ENCODE measurements at places on chromosomes 4 and X.

- no peak for DNase-seq
Measured at GRCh38 chr4:53651156-53651735, 60.0 kb upstream of the LNX1 start.

- no peak for DNase-seq
Measured at GRCh38 chr4:146436423-146437162, 85.1 kb downstream of the SLC10A7 start.

DNA sequence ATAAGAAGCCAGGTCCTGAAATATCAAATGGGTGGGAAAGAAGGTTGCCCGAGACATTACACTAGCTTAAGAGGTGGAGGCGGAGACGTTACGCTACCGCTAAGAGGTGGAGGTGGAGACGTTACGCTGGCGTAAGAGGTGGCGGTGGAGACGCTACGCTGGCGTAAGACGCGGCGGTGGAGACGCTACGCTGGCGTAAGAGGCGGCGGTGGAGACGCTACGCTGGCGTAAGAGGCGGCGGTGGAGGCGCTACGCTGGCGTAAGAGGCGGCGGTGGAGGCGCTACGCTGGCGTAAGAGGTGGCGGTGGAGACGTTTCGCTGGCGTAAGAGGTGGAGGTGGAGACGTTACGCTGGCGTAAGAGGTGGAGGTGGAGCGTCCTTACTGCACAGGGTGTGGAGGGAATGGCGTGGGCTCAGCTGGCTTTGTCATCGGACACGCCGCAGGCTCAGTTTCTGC, 12.8 kb downstream of the CYP4V2 start:
- DNase-seq, result no peak

- DNase-seq, result no peak
Measured at GRCh38 chr4:36477861-36478260, 196.4 kb downstream of the DTHD1 start.

GRCh38 chrX:51496501-51497291, at the start of gene NUDT11:
TSS of gene NUDT11 (minus strand) at chrX:51496592. CDS start at chrX:51496444, 148 bp downstream.
- no peak for DNase-seq

DNA sequence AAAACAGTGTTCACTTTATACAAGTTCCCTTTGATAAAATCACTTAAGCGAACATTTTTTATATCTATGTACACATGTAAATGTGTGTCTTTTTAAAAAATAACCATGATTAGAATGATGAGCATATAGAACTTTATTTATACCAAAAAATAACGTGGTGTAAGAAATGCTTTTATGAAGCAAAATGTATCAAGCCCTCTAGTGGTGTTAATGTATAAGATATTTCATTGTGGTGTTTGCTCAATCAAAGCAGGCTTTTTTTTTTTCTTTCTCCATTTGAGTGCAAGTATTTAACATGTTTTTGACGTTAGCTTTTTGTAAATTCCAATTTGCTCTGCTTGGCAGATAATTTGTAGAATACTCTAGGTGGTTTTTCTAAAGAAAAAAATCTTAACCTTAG, 2092.4 kb upstream of the TENM3 start:
- DNase-seq, result peak; percentile 21

All from NCI-H1417 treated with DMSO at 0.1 percent for 48 hours (cell line).